Hippocampal formation (tissue), 2 donors: ENCODE measurements at places on chromosomes 7 and 10.
A peak's percentile ranks its signal among the peaks of the same experiment; 100 is the strongest.

DNA sequence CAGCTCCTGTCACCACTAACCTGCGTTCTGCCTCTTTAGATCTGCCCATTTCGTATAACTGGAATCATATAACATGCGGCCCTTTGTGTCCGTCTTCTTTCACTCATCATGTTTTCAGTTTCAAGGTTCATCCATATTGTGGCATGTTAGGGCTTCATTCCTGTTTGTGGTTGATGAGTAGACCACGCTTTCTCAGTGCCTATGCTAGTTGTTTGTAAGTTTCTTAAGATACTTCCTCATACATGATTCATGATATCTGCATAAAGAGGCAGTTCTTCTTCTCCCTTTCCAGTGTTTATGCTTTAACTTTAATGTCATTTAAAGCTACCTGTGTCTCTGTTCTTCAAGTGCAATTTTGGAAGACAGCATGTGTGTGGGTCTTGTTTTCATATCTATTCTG is 79.5 kb upstream of the FAM20C start:
- DNase-seq: no peak

GRCh38 chr10:1673568-1674345 is 63.6 kb downstream of the ADARB2 start:
- no peak for DNase-seq

- DNase-seq: peak; percentile 60
Observed at GRCh38 chr10:6507311-6507710, 72.8 kb downstream of the PRKCQ start.

GRCh38 chr10:60262647-60263126 is 127.0 kb downstream of the ANK3 start:
- no peak for DNase-seq

GRCh38 chr7:107913851-107914250 is 22.9 kb downstream of the DLD start:
- no peak for DNase-seq

DNA sequence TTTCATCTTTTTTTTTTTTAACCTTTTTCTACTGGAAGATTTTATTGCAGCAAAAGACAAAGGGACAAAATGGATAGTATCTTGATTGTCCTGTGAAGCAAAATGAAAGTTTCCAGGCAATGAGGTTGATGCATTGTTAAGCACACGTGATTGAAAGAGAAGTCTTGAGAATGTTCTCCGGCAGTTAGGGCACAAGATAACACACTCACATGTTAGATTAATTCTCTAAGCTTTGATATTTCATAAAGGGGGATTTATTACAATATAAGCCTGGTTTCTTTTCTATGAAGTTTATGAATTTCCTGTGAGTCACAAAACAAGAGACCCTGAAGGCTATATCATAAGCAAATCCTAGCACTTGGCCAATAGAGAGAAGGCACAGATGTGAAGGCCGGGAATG is 93.4 kb upstream of the ARMC3 start:
- DNase-seq: no peak

DNA sequence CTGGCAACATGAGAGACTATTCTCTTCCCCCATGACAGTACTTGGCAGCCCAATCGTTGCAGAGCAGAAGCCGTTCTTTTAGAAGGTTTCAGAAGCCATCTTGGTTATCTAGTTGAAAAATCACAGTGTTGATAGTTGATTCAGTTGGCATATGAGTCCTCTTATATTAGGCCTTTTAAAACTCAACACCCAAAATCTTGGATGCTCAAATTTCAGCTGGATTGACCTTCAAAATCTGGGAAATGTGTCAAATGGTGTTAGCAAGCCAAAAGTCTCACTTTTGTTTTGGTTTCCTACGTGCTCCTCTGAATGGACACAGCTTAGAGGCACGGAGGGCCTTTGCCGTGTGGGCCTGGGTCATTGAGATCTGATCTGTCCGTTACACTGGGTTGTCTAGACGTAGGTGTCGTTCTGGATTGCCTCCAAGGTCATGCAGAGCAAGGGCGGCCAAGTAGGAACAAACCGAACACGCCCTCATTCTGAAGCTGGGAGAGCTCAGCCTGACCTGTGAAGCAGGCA is 59.3 kb upstream of the BMPER start:
- no peak for DNase-seq

GRCh38 chr10:25565570-25565969 is 368.5 kb upstream of the MYO3A start:
- DNase-seq: no peak

DNA sequence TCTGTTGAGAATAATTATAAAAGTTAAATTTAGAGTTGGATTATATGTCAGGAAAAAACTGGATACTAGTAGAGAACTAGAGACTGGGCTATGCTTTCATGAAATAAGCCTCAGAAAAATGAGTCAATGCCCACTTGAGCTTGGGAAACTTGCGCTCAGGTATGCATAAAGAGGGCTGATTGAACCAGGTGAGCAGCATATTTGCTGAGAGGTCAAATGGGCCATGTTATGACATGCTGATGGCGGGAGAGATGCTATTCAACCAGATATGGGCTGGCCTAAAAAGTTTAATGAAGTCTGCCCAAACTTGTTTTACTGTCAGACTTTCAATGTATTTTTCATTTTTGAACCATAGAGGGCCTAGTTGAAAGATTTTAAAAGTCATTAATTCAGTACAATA is 837.6 kb upstream of the GHITM start:
- DNase-seq: no peak

GRCh38 chr10:118523775-118524174 is 71.7 kb downstream of the PRLHR start:
- DNase-seq: no peak
